Heart left ventricle (tissue), 16 donors: ENCODE measurements at places on chromosomes 3 and 15. TPM values are rescaled to one million over a fixed set of nuclear protein-coding genes. Genes with fewer than 3 reads are reported as not detected.

Gene TSC22D2
- 45.6 TPM for total RNA-seq

Gene ITIH3
- 0.81 TPM for total RNA-seq

Gene GXYLT2
- total RNA-seq, result 15.0 TPM

Gene SCN11A
- 0.09 TPM for total RNA-seq
